WTC11 (cell line): ENCODE measurements at places on chromosomes 7 and 10.

GRCh38 chr10:79055100-79055782 lies 13.5 kb upstream of the ZMIZ1 start:
- DNase-seq: no peak

- no peak for DNase-seq
These were observed 16.3 kb upstream of the CYREN start for GRCh38 chr7:135186841-135187253.

DNA sequence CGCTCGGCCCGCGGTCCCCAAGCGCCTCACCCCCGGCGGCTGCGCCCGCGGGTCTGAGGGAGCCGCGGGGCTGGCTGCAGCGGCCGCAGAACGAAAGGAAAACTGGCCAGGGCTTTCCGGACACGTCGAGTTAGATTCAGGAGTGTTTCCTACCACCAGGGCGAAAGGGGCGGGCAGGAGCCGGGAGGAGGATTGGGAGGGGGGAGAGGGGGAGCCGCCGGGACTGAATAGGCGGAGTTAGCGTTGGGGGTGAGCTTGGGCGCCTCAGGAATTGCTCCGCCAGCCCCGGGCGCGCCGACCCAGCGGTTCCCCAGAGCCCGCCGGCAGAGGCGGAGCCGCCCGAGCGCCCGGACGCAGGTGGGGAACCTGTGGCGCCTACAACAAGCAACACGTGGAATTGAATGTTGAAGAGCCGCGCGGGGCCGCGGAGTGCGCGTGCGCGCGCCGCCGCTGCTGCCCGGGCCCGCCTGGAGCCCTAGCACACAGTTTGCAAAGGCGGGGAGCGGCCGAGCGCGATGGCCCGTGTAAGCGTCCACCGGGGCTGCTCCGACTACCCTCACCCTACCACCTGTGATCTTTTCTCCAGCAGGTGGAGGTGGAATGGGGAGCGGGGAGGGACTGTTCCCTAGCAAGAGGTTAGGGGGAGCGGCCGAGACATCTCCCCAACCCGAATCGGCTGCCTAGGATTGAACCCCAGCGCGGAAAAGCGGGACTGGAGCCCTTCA lies at the start of gene CADPS2:
Gene CADPS2 (minus strand): TSS at position 104 of the 725 bp plus-strand sequence. CDS start 123 bp downstream, outside the sequence.
- DNase-seq: peak; percentile 85

- DNase-seq: no peak
These were observed 67.6 kb upstream of the TFEC start for GRCh38 chr7:116098175-116098574.

- DNase-seq: no peak
These were observed 505.6 kb downstream of the GALNT17 start for GRCh38 chr7:71637578-71637977.

GRCh38 chr10:26485150-26485941 lies 47.2 kb downstream of the APBB1IP start:
- DNase-seq: no peak

GRCh38 chr7:95784796-95785195 lies 12.4 kb downstream of the DYNC1I1 start:
- DNase-seq: no peak

- DNase-seq: no peak
These were observed 189.9 kb downstream of the ZEB1 start for GRCh38 chr10:31508882-31509281.

DNA sequence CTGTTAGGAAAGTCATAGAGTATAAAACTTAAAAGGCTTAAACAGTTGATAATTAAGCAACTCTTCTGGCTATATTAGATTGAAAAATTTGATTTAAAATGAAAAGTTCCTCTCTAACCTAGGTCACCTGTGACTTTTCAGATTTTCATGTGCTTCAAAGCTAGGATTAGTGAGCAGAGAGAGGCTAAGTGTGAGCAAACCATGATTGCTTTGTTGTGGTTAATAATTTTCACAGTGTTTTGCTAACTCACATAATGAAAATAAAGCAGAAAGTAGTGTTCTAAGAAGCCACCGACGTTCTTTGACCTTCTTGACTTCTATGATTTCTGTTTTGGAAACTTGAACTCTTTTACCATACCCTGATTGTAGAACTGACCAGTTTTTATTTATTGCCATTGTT lies 75.5 kb upstream of the OIT3 start:
- no peak for DNase-seq

GRCh38 chr7:145169908-145170307 lies 334.1 kb upstream of the TPK1 start:
- no peak for DNase-seq

DNA sequence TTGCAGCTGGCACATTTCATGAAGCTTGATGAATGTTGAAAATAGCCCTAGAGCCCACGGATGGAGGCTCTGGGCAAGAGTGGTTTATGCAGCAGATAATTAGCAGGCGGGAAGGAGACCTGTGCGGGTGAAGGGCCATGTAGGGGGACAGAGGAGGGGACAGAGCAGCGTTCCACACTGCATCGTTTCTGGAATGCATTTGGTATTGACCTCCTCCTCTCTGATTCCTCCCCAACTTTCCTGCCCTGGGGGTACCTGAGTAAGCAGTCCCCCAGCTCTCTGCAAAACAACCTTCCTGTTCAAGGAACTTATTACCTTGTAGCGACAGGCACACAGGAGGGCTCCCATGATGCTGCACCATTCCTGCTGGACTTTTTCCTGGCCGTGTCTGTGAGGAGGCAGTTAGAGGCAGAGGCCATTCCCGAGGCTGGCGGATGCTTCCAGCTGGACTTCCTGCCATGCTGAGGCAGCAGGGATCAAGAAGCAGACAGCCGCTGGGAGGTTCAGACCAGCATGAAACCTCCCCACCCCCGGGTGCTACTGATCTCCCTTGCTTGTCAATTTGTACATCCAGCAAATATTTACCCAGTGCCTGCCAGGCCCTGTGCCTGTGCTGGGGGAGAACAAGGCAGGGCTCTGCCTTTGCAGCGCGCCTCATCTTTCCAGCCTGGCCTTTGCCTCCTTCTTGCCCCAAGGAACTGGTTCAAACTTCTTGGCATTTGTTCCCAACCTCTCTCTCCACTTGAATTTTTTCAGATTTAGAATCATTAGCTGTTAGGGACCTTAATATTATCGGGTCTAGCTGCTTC lies 28.7 kb downstream of the SLC29A3 start:
- DNase-seq: no peak

- DNase-seq: peak; percentile 62
These were observed 506.4 kb upstream of the C7orf33 start for GRCh38 chr7:148084138-148084537.

DNA sequence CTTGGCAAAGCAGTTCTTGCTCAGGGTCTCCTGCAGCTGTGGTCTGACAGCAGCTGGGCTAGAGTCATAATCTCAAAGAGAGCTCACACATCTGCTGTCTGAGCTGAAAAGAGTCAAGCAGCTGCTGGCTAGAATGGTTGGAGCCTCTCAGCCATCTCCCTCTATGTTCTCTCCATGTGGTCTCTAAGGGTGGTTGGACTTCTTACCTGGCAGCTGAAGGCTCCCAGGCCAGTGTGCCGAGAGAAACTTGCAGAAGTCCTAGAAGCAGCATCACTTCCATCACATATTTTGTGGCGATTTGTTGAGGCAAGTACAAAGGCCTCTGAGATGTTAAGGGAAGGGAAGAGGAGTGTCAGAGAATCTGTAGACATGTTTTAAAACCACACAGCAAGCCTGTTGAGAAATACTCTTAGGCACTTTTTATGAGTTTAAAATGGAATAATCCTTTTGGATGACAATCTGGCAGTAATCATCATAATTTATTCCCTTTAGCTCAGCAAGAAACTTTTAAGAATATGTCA lies 93.2 kb downstream of the REEP3 start:
- DNase-seq: no peak

- DNase-seq: no peak
These were observed 104.5 kb downstream of the TNS3 start for GRCh38 chr7:47477191-47478016.
